Large intestine (tissue), 12 donors: ENCODE measurements at places on chromosomes 3 and 15.

GRCh38 chr15:92819278-92820235 lies 80.6 kb upstream of the CHD2 start:
- DNase-seq = peak; percentile 53

DNA sequence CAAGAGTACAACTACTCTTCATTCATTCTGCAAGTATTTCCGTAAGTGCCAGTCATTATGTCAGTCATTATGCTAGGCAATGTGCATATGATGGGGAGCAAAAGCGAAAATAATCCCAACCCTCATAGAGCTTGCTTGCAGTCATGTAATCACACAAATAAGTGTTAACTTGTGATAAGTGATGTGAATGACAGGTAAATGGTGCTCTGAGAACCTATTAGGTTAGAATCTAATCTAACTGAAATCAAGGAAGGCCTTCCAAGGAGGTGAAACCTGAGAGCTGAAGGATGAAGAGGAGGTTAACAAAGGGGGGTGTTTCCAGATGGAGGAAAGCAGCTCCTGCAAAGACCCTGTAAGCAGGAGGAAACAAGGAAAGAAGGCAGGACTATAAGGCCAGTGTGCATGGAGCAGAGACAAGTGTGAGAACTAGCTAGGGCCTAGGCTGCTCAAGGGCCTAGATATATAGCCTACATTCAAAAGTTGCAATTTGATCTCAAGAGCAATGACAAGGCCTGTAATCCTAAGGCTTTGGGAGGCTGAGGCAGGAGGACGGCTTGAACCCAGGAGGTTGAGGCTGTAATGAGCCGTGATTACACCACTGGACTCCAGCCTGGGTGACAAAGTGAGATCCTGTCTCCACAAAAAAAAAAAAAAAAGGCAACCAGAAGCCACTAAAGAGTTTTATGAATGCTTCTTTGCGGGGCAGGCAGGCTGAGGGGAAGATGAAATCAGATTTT lies 5.3 kb downstream of the PTPN9 start:
- no peak for DNase-seq

- peak; percentile 55 for DNase-seq
Observed at GRCh38 chr3:64267721-64268604, 42.7 kb upstream of the PRICKLE2 start.

DNA sequence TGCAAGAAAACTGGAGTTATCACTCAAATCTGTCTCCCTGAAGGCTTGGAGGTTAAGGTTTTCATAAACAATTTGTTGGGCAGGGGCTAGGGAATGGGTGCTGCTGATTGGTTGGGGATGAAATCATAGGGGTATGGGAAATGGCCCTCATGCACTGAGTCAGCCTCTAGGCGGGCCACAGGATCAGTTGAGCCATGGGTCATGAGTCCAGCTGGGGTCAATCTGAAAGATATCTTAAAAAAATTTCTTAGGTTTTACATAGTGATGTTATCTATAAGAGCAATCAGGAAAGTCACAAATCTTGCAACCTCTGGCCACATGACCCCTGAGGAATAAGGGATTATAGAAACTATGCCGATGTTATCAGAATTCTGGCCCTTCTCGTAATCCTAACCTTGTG lies 491.7 kb downstream of the ZIC1 start:
- no peak for DNase-seq

GRCh38 chr3:44762690-44763089 lies 1.1 kb downstream of the KIF15 start:
- DNase-seq = no peak

GRCh38 chr3:194661374-194661773 lies 10.6 kb downstream of the LSG1 start:
- no peak for DNase-seq

- DNase-seq = no peak
Observed at GRCh38 chr3:65667963-65668362, 370.8 kb downstream of the MAGI1 start.

- DNase-seq = no peak
Observed at GRCh38 chr15:91950631-91951329, 97.3 kb downstream of the SLCO3A1 start.

GRCh38 chr15:71662306-71662705 lies 148.0 kb upstream of the NR2E3 start:
- DNase-seq = no peak

GRCh38 chr3:33940149-33940548 lies 141.7 kb downstream of the PDCD6IP start:
- no peak for DNase-seq

DNA sequence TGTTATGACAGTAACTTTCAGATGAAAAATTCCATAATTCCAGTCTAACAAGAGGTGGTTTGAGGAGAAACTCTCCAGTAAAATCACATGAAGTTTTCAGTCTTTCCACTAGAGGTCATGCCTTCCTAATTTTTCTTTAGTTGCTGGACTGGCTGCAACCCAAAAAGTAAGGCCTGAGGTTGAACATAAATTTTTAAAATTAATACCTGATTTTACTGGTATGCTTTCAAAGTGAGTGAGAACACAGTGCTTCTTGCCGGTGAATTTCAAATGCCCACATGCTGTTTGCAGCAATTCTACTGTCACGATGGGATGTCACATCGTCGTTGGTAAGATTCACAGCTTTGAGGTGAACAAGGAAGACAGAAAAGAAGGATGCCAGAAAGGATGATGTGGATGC lies 89.0 kb upstream of the FGF12 start:
- peak; percentile 30 for DNase-seq

DNA sequence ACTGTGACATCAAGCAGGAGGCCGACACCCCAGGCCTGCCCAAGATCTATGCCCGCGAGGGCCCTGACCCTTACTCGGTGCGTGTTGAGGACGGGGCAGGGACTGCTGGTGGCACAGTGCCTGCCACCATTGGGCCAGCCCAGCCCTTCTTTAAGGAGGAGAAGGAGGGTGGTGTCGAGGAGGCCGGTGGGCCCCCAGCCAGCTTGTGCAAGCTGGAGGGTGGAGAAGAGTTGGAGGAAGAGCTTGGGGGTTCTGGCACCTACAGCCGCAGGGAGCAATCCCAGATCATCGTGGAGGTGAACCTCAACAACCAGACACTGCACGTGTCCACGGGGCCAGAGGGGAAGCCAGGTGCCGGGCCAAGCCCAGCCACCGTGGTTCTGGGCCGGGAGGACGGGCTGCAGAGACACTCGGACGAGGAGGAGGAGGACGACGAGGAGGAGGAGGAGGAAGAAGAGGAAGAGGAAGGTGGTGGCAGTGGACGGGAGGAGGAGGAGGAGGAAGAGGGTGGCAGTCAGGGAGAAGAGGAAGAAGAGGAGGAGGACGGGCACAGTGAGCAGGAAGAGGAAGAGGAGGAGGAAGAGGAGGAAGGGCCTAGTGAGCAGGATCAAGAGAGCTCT lies 5.4 kb downstream of the ZBTB47 start:
- DNase-seq = no peak

DNA sequence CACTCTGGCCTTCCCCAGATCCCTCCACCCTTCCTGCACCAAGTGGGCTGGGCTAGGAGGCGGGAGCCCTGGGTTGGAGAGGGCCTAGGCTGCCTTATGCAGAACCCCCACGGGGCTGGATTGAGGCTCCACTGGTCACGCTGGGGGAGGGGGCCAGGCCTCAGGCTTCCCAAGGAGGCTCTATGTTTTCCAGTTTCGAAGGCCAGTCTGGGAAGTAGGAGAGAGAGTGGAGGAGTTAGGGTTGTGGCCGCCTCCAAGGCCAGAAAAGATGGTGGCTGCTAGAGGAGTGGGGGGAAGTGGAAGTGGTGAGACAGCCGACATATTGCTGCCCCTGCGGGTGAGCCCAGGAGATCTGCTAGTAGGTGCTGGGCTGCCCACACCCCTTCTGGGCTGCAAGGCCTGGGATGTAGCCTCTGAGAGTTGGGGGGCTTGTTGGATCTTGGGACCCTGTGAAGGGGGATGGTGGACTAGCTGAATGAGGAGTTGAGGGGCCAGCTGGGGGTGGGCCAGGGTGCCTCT lies 1.2 kb downstream of the GNAI2 start:
- DNase-seq = peak; percentile 49

GRCh38 chr3:55645422-55645821 lies 158.3 kb upstream of the WNT5A start:
- no peak for DNase-seq

- DNase-seq = no peak
Observed at GRCh38 chr3:122835590-122835989, 40.7 kb downstream of the SLC49A4 start.
